ENCODE measurements at places on chromosomes 12 and 14.

DNA sequence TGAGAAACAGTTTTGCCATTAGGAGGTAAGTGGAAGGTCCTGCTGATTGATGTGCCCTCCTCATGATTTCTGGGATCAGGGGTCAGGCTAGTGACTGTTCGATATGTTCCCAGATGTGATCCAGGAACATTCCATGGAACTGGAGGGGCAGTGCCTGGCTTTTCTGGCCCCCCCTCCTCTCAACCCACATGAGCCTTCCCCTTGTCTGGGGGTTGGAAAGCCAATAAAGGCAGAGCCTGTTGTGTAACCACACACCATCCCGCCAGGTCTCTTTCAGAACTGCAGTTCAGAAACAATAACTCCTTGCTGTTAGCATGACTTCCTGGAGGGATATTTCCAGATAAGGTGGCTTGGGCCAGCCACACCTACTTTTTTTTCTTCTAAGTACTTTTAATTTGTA is 17.8 kb downstream of the SMOC1 start:
- no peak for DNase-seq

DNA sequence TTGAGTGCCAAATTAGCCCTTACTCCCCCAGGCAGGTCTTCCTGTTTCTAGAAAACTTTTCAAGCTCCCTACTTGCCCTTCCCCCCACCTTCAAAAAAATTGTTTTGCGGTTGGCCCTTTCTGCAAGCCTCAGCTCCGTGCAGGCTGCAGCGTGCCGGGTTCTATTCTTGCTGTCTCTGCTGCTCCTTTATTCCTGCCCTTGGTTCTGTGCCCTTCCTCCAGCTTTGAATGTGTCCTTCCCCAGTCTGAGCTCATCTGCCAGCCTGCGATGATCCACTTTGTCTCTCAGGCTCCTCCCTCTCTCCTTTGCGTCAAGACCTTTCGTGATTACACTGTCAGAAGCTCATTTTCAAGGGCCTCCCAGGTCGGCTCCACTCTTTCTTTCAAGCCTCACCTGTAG is 98.6 kb downstream of the IRF2BPL start:
- DNase-seq: peak; percentile 15

- DNase-seq: no peak
Observed at GRCh38 chr12:29041621-29042020, 107.5 kb upstream of the FAR2 start.

DNA sequence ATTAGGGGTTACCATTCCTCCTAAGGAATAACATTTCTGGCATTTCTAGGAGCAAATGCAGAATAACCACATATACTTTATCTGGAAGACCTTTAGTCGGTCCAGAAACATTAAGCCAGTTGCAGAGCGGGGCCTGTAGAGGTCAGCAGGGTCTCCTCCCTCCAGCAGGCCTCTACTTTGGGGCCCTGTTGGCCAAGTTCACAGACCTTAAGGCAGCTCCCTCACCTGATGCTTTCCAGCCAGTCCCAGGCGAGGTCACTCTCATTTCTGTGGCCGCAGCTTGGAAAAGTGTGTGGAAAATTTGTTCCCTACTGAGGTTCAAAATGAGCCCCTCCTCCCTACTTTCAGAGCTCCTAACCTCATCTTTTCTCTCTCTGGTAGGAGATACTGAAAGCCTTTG is 74.1 kb downstream of the ESR2 start:
- no peak for DNase-seq

DNA sequence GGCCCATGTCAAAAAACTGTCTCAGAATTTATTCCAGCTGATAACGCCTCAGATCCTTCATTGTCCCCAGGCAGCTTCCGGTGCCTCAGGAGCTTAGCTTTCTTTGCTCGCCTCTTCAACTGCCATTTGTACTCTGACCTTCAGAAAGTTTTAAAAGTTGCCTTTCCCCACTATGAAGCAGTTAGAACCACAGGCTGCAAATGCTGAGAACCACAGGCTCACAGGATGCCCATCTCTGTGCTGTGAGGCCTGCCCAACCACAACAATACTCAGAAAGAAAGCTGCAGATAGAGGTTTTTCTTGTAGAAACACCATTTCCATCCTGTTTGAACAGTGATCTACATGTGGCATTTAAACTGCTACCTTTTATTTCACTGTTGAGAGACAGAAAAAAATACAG is 131.1 kb downstream of the PRKCH start:
- peak; percentile 39 for DNase-seq

DNA sequence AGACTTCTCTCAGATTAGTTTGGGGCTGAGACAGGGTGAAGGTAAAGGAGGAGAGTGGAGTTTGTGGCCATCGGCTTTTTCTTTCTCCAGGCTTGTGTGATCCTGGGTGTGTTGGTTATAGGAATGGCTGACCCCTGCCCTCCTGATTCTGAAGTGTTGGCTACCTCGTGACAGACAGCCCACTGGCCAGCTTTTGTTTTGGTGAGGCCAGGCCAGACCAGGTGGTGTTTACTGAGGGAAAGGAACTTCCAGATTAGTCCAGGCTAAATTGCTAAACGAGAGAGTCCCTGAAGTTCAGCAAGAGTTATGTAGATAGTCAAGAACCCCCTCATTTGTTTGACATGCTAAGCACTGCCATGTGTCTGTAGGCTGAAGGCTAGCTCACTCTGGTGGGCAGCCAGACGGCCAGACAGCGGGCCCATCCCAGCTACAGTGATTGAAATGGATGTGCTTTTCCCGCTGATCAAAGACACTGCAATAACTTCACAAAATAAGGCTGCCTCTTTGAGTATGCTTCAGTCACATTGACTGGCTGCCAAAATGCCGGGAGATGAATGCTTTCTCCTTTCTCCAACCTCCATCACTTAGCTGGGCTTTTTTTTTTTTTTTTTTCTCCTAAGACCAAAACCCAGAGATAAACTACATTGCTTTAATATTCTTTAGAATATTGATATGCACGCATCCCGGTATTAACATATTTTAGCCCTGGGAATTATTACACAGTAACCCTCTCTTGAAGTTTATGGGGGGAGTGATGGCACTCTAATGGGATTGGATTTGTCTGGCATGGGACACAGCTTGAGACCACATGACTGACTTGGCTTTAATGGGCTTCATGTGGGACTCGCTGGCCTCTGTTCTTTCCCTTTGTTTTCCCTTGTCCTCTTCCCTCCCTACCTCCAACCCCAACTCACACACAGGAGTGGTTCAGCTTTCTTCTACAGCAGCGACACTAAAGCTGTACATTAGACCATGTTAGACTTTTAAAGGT is 76.9 kb downstream of the SMOC1 start:
- DNase-seq: no peak

DNA sequence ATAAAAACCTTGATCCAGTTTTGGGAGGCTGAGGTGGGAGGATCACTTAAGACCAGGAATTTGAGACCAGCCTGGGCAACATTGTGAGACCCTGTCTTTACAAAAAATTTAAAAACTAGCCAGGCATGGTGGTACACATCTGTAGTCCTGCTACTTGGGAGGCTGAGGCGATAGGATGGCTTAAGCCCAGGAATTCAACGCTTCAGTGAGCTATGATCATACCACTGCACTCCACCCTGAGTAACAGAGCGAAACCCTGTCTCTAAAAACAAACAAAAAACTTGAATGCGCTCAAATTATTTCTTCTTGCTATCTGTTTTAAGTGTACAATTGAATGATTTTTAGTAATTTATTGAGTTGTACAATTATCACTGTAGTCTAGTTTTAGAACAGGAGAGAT is 20.1 kb downstream of the WDR20 start:
- no peak for DNase-seq

- DNase-seq: no peak
Observed at GRCh38 chr14:21991130-21991529, 317.5 kb upstream of the OR4E1 start.

GRCh38 chr14:52879958-52880357 is 70.9 kb downstream of the FERMT2 start:
- no peak for DNase-seq

DNA sequence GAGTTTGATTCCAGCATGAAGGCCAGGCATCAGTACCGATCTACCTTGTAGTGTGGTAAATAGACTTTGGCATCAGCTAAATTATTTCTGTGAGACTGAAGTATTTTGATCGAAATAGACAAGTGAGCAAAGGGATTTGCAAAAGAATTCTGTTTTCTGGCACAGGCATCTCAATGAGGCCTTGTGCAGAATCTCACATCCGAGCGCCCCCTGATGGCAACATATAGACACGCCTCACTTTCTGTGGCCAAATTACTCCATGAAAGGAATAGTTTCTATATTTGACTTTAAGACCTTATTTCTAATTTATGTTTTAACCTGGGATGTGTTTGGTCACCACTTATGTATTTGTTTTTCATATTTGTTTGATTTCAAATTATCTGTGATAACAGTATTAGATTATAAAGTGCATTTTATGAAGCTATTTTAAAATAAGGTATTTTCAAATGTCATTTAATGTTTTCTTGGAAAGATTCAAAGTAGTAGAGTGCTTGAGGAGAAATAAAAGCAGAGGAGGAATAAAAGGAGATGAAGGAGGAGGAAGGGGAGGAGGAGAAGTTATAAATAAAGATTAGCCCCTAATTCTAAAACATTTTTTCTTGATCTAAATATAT is 731.9 kb downstream of the NRXN3 start:
- DNase-seq: no peak

- DNase-seq: no peak
Observed at GRCh38 chr14:52798826-52799225, 7.4 kb upstream of the GNPNAT1 start.

- no peak for DNase-seq
Observed at GRCh38 chr14:51523243-51523642, 128.5 kb upstream of the FRMD6 start.

GRCh38 chr12:51346581-51346980 is at the start of gene CELA1:
CELA1 (minus strand) TSS chr12:51346679; CDS start chr12:51346638, 41 bp downstream.
- DNase-seq: no peak

DNA sequence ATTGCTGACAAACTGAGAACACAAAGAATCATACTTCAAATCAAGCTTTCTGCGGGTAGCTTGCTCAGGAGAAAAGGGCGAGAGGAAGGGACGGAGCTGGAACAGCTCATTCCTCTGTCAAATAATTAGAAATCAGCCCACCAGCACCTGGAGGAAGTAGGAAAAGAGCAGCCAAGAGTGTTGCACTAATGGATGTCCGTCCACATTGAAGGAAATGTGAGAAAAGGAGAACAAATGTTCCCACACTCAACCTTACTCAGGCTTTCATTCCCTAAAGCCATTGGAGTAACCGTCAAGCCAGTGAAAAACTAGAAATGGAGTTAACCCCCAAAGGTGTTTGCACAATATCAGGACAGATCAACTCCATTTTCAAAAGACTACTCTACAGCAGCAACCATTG is 233.0 kb upstream of the PRKD1 start:
- no peak for DNase-seq

- no peak for DNase-seq
Observed at GRCh38 chr14:35696575-35696974, 112.5 kb downstream of the RALGAPA1 start.

DNA sequence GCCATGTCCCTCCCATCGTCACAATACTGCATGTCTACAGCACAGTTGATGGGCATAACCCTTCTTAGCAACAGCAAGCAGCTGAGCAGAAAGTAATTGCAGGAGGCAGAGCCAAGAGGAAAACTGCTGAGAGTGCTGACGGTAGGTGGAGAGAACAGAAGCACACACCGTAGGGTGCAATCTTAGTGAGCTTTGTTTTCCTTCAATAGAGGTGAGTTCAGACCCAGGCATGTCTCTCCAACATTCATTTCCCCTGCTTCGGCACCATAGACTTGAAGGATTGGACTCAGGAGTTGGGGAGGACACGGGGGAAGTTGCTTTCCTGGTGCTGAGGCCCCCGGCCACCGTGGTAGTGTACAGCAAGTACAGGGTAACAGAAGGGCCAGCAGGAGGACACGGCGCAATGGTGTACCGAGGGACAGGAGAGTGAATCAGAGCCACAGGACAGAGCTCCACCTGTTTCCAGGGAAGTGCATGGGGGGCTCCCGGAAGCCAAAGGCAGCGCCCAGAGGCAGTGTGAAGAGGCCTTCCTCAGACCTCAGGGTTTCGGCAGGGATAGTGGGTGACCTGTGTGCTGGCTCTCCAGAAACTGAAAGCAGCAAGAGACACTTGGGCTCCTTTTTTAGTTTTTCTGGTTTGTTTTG is 36.3 kb upstream of the SINHCAF start:
- no peak for DNase-seq

GRCh38 chr14:24846261-24846660 is 203.7 kb downstream of the STXBP6 start:
- DNase-seq: no peak

DNA sequence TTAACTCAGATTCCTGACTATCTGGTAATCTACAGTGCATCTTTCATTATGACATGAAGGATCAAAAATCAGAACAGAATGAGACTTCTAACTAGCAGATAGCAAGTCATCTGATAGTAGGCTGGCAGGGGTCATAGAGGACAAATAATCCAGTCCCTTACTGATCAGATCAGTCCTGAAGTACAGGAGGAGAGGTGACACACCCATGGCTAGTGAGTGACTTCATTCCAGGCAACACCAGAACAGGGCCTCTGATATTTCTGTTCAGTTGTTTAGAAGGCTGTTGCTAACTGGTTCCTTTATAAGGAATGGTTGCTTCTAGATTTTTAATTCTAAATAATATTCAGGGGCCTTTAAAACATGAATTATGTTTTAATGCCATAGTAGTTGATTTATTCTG is 222.1 kb downstream of the NTF3 start:
- DNase-seq: no peak

DNA sequence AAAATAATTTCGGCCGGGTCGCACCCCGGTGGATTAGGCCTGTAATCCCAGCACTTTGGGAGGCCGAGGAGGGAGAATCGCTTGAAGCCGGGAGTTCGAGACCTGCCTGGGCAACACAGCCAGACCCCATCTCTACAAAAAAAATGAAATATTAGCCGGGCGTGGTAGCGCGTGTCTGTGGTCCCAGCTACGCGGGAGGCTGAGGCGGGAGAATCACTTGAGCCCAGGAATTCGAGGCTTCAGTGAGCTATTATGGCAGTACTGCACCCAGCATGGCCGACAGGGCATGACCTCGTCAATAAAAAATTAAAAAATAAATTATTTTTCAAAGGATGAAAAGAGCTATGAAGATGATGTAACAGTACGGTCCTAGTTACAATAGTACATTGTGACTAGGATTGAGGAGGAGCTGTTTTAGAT is 523 bp downstream of the GTF2H3 start:
- no peak for DNase-seq

DNA sequence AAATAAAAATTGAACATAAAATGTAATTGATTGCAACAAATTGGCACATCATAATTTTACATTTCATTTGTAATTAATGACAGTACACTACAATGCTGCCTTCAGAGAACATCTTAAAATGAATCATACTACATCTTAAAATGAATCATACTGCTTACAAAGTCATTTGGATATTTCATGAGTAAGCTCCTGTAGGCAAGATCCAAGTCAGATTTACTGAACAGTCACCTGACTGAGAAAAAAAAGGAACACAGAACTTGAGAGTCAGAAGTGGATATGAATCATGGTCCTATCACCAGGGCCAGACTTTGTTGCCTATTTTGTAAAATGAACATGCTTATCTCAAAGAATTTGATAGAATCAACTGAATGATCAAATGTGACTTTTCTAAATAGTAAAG is 32.7 kb upstream of the FBLN5 start:
- DNase-seq: no peak

GRCh38 chr14:94569381-94570001 is 8.2 kb downstream of the SERPINA4 start:
- no peak for DNase-seq

Measured in activated CD4-positive, CD25-positive, alpha-beta regulatory T cell treated with anti-CD3 and anti-CD28 coated beads, Interleukin-2, amount 50 U/mL, for 16 hours (primary cell).